ENCODE measurements at places on chromosomes 1 and 21.

- DNase-seq = no peak
Observed at GRCh38 chr1:234500269-234500668, 21.3 kb upstream of the TARBP1 start.

GRCh38 chr1:229452956-229453801, 19.3 kb upstream of the ACTA1 start:
- no peak for DNase-seq

- DNase-seq = no peak
Observed at GRCh38 chr21:41616031-41616591, 108.2 kb upstream of the TMPRSS2 start.

DNA sequence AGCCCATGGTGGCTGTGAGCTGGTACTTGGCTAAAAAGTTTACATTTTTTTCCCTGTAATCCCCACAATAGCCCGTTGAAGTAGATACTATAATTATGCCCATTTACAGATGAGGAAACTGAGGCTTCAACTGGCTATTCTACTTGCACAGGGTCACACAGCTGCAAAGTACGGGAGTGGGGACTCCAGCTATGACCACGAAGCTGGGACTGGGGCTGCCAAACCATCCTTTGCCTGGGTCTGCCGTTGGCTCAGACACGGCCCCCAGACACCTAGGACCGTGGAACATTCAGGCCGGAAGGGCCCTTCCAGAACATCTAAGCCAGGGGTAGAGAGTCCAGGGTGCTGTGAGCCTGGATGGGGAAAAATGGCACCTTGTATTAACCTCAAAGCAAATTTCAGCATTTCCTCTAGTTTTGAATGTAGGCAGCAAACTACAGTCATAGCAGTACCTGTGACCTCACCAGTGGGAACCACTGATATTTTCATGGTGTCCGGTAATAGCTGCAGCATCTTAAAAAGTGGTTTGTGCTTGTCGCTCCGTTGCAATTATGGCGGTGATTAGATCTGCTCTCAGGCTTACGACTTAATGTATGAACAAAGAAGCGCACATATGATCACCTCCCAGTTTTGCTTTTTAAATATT, 4.3 kb downstream of the TP73 start:
- DNase-seq = no peak

DNA sequence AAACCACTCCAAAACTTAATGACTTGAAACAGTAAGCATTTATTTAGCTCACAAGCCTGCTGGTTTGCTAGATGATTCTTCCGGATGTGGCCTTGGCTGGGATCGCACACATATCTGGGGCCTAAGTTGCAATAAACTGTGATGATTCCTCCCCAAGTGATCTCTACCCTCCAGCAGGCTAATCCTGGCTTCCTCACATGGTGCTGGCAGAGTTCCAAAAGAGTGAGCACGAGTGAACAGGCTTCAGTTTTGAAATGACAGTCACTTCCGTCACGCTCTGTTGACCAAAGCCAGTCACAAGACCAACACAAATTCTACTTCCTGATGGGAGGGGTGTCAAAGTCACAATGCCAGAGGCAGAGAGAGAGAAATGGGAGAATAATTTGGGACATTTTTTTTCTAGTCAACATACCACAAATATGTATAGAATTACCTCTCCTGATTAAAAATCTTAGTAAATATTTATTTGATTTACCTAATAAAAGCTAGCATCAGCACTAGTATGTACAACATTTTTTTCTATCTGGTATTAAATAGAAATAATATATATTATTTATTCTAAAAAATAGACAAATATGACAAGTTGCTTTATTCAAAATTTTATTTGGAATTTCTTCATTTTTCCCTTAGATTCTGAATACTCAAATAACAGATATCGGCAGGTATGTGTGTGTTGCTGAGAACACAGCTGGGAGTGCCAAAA, 292.7 kb downstream of the TPR start:
- DNase-seq = no peak

- no peak for DNase-seq
Observed at GRCh38 chr1:34419663-34420136, 243.0 kb downstream of the C1orf94 start.

GRCh38 chr21:37675202-37675801, 241.0 kb downstream of the KCNJ6 start:
- DNase-seq = peak; percentile 22

- no peak for DNase-seq
Observed at GRCh38 chr1:39567302-39567701, 9.3 kb downstream of the PABPC4 start.

Measured in stimulated activated CD8-positive, alpha-beta memory T cell treated with anti-CD3 and anti-CD28 coated beads, Interleukin-15, amount 100 ng/mL, for 1 hour (primary cell).